Activated T-cell treated with anti-CD3 and anti-CD28 coated beads, Interleukin-2, amount 50 U/mL, for 48 hours (primary cell): ENCODE measurements at places on chromosomes 11 and 22.

- DNase-seq, result no peak
These were observed 5.7 kb downstream of the NNMT start for GRCh38 chr11:114301927-114302326.

DNA sequence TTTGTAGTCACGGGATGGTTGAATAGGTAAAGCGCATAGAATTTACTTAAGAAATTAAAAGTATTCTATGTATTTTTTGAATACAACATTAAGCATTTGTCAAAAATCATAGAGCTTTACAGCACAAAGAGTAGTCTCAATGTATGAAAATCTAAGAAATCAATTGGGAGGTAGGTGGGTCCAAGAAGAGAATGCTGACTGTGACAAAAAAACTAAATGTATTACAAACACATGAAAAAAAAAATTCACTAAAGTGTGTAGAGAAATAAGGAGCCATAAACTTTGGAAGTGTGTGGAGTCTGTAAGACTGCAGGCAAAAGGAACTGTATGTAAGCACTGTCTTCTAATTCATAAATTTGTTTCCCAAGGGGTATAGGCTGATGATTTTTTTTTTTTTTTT, 558.3 kb downstream of the JRKL start:
- no peak for DNase-seq

DNA sequence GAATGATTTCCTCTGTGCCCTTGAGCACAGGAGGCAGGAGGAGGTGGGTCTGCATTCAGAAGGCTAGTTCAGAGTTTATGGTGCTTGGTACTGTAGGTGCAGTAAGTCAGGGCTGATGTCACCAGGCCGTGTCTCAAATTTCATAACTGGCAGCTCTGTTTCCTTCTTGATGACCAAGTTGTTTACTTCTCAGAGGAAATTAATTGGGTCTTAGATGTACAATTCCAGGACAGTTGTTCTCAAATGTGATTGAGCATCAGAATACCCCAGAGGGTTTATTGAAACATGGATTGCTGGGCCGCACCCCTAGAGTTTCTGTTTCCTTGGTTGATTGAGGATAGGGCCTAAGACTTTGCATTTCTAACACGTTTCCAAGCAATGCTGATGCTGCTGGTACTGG, 6.2 kb downstream of the AMOTL1 start:
- no peak for DNase-seq

DNA sequence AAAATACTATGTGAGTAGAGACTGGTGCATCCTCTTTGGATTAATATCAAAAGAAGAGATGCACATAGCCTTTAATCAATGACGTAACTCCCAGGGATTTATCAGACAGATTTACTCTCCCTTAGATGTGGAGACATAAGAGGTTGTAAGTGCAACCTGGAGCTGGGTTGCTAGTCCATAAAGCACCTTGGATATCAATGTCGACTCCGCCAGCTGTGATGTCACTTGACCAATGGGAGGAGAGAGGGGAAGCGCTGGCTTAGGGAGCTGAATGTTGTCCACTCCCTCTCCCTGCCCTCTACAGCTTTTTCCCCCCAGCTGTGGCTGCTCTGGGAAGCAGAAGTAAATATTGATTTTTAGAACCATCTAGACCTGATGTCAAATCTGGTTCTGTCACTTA, 28.9 kb upstream of the TMEM86A start:
- no peak for DNase-seq

DNA sequence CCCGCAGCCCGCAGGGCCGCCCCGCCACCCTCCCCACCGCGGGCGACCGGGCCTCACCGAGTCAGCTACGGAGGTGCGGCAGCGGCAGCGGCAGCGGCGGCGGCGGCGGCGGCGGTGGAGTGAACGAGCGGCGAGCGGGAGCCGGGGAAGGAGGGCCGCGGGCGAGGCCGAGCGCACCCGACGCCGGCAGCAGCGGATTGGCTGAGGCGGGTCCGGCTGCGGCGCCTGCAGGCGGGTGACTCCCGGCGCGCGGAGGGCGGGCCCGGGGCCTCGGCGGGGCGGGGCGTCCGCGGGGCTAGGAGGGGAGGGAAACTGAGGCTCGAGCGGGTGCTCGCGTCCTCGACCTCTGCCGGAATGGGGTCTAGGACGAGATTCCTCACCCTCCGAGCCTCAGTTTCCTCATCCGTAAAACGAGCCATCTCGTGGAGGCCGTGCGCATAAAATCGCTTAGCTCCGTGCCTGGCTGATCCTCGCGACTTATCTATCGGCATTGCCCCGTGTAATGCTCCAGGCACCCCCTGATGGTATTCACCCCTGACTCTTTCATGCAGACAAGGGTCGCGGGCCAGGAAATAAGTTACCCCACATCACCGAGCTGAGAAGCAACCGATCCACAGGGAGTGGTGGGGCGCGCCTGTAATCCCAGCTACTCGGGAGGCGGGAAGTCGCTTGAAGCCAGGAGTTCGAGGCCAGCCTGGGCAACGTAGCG, at the start of gene CPT1A:
TSS of gene CPT1A (minus strand) at position 199 of the 709 bp plus-strand sequence. CDS start 26,442 bp downstream, outside the sequence.
- DNase-seq, result peak; percentile 77

GRCh38 chr11:65182258-65183170, 786 bp downstream of the CAPN1 start:
- DNase-seq, result peak; percentile 42

DNA sequence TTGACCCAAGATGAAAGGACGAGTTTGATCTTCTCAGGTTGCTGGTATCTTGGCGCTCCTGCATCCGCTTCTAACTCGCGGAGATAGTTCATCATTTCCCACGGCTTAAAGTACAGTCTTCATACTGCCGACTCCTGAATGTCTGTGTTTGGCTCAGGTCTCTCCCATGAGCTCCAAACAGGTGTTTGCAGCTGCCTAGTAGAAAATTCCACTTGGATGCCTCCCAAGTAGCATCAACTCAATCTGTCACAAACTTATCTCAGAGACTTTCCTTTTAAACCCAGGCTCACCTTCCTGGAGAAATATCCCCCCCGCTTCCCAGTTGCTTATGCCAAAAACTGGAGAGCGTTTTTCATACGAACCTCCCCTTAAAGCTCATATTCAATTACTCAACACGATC, 986.5 kb downstream of the TBC1D22A start:
- no peak for DNase-seq

DNA sequence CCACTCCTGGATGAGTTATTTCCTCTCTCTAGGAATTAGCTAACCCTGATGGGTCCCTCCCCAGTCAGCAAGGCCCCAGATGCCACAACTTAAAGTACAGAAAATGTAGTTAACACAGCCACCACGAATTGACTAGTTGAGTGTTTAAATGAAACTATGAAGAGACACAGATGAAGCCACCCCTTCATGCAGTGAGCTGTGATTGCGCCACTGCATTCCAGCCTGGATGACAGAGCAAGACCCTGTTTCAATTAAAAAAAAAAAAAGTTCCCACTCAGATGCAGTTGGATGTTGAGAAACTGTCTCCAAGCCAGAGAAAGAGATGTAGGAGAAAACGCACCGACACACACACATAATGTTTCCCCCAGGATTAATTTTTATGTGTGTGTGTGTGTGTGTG, 53.3 kb downstream of the SCN3B start:
- no peak for DNase-seq

DNA sequence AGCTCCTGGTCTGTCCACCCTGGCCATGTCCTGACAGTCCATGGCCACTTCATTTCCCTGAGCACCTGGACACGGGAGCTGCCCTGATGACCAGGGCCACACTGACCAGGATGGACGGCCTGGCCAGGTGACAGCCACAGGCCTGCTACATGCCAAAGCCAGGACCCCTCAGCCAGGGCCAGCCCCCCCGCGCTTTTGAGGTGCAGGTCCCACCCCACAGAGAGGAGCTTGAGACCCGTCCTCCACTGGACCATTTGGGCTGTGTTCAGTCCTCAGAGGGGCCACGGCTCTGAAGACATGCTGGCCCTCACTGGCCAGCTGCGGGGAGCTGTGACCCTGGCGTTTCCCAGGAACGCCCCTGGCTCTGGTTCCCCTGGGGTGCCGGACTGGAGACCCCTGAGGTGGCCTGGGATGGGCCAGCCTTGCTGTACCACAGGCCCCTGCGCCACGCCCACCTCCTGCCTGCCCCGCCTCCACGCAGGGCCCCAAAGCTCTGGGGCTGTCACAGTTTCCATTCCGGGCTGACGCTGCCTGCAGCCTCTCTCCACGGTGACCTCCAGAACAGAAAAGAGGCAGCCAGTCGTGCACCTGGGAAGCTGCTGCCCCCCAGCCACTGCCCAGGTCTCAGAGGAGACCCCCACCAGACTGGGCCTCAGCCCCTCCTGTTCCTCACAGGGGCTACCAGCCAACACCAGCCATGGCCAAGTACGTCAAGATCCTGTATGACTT, 18.2 kb downstream of the EPS8L2 start:
- no peak for DNase-seq

DNA sequence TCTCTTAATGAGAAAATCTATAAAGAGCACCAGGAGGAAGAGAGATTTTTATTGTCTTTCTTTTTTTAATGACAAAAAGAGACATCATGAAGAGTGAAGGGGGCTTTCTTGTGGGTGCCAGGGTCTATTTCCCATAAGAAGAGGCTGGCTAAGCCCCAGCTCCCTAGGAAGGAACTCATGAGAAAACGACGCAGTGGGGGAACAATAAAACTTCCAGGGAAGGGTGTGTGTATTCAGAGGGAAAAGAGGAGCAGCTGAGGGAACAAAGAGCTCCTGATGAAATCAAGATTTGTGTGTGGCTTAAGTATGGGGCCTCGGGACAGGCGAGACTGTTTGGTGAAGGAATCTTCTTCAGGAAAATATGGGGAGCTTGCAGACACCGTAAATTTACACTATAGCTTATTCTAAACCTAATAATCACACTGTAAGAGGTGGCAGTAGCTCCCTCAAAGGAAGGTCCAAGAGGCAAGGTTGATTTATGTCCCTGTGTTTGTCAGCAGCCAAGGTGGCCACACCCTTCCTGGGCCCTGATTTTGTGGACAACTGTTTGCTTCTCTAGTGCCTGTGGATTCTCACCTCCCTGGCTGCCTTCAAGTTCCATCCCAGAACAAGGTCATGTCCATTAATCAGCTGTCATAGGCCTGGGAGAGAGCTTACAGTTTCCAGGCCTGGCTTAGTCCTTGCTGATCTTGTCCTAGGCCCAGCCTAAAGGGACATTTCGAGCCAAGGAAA, 615.7 kb downstream of the INSC start:
- DNase-seq, result no peak

- no peak for DNase-seq
These were observed 55.7 kb downstream of the NCAM1 start for GRCh38 chr11:113016905-113017304.

DNA sequence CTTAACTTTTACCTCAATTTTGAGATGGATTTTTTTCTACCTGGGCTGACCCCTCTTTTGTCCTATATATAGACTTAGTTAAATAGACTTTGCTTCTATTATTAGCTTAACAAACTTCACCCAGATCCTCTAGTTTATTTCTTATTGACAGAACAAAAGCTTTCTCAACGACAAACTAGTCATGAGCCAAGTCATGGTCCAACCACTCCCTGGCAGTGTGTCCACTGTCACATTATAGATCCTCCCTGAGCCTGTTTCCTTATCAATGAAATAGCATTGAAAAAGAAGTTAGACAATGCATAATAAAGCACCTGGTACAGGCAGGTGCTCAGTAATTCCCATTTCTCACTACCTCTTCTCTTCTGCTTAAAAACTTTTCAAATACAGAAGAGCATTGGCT, 155.1 kb downstream of the SPON1 start:
- DNase-seq, result no peak

DNA sequence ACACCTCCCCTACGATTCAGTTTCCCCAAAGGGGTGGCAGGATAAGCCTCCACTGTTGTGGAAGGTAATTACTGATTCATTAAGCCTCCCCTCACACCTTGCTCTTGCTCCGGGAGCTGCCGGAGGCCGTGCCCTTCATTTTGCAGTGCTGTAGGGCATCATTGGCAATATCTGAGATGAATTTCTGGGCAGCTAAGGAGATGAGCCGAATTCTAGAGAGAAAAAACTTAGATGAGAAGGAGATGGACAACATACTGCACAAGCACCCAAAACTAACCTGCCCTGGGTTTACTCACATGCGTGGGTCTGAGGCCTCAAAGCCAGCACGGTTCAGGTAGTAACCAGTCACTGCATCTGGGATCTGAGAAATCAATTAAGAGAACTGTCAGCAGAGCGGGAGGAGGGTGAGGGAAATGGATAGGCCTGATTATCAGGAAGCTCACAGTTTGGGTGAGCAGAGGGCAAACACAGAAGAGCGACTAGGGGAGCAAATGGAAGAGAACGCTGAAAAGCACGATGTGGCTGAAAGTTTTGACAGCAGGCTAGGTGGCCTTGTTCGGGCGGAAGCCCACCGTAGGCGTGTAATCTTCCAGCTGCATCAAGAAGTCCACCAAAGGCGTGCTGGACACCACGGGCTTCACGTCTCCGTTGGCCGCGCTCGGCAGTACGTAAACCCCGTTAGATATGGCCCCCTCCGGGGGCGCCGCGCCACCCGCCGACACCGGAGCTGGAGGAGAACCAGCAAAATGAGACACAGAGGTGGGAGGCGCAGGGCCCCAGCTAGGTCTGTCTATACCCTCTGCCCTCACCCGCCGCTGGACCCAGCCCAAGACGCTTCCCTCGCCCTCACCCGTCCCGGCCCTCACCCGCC, 689 bp downstream of the TAF10 start:
- no peak for DNase-seq

- peak; percentile 36 for DNase-seq
These were observed 24.6 kb downstream of the MRGPRD start for GRCh38 chr11:68956142-68956541.

- DNase-seq, result no peak
These were observed 29.3 kb downstream of the CELF1 start for GRCh38 chr11:47523490-47524225.

- DNase-seq, result no peak
These were observed 636 bp upstream of the PHOX2A start for GRCh38 chr11:72244361-72245262.

- no peak for DNase-seq
These were observed 16.8 kb downstream of the CUL5 start for GRCh38 chr11:108025387-108026080.

DNA sequence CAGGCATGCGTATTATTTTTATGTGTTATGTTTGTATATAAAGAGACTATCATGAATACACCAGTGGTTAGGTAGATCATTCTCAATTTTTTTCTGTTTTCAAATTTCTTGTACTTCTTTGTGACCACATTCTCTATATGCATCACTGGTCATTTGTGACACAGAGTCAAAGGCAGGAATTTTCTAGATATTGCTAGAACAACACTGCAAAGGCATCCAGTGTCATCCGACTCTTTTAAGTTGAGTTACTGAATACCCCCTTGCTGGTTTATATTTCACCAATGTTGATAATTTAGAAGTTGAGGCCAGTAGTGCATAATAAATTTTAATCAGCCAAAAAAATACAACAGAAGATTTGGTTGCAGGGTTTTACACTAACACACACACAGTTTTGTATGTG, 351.8 kb downstream of the CASP12 start:
- no peak for DNase-seq

DNA sequence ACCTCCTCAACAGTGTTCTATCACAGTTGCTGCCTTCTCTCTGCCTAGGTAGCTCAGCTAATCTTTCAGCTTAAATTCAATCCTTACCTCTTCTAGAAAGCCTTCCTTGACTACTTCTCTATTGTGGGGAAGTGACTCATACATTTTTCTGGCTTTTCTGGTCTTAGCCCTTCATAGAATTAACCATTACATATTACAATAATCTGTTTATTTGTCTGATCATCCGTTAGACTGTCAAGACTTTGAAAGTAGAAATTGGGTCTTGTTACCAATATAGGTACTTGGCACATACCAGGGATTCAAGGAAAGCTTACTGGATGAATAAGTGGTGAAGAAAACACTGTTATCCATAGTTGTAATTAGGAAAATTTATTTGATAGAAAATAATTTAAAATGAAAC, 89.6 kb downstream of the FANCF start:
- DNase-seq, result no peak

GRCh38 chr11:10023212-10023611, 270.8 kb downstream of the SBF2 start:
- no peak for DNase-seq

- peak; percentile 32 for DNase-seq
These were observed 17.9 kb downstream of the KCNE3 start for GRCh38 chr11:74449369-74449931.
